ENCODE measurements at places on chromosomes 4 and X. TPM values are rescaled to one million over a fixed set of nuclear protein-coding genes. Genes with fewer than 3 reads are reported as not detected.

The MAP7D2 gene
- total RNA-seq, result 10.0 TPM

The GRIA3 gene
- total RNA-seq, result 101 TPM

The NR3C2 gene
- 17.8 TPM for total RNA-seq

The TLR10 gene
- 0.63 TPM for total RNA-seq

The UGT2B11 gene
- total RNA-seq, result not detected

The GRPR gene
- 0.63 TPM for total RNA-seq

The PGAM4 gene
- not detected for total RNA-seq

The HSPA4L gene
- 15.7 TPM for total RNA-seq

The PAK3 gene
- total RNA-seq, result 105 TPM

The SSX4 gene
- total RNA-seq, result not detected

The VBP1 gene
- total RNA-seq, result 75.1 TPM

The EPHA5 gene
- total RNA-seq, result 157 TPM

The MAGEA2B gene
- total RNA-seq, result not detected

The GPC3 gene
- total RNA-seq, result 1.3 TPM

The FREM3 gene
- total RNA-seq, result not detected

The USP26 gene
- under 0.01 TPM for total RNA-seq

The TMEM185A gene
- 59.8 TPM for total RNA-seq

The MAMLD1 gene
- 5.6 TPM for total RNA-seq
